ENCODE measurements at places on chromosomes 12 and 14.

GRCh38 chr12:49552425-49552824 lies 13.6 kb downstream of the KCNH3 start:
- DNase-seq: no peak

DNA sequence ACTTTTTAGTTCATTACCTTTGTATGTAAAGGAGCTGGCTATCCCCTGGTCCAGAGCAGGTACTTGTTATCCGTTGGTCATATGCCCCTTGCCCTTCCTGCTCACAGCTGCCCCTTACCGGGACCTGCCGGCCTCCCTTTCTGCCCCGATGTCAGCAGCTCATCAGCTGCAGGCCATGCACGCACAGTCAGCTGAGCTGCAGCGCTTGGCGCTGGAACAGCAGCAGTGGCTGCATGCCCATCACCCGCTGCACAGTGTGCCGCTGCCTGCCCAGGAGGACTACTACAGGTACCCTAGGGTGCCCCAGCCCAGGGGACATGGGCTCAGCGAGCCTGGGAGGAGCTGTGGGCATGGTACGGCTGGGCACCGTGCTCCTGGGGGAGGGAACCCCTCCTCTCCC lies 2.3 kb upstream of the RNU7-1 start:
- DNase-seq: no peak

- DNase-seq: no peak
Observed at GRCh38 chr12:2231956-2232355, 179.2 kb downstream of the CACNA1C start.

- no peak for DNase-seq
Observed at GRCh38 chr12:43540470-43540869, 11.5 kb downstream of the ADAMTS20 start.

- no peak for DNase-seq
Observed at GRCh38 chr12:25689996-25690501, 137.0 kb upstream of the LMNTD1 start.

- DNase-seq: no peak
Observed at GRCh38 chr12:93888964-93889363, 211.8 kb downstream of the CRADD start.

DNA sequence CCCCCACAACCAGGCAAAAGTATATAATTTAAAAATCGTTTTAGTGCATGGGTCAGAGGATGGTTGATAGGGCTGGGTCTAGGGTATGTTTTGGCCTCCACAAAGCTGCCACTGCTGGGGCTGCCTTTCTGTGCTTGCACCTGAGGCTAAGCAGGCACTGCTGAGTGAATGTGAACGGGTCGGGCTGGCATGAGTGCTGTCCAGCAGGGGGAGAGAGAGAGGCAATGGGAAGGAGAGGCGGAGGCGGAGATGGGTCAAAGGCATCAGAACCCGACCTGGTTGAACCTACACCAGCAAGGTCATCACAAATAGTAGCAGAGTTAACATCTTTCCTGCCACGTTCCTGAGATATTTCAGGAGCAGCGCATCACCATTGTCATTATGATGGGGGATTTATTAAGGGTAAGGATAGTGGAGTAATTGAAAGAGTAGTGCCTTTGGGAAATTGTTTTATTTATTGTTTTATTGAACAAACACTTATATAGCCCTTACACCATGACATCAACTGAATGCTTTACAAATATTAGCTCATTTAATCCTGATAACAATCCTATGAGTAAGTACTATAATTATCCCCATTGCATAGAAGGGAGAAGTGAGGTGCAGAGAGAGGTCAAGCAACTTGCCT lies 5.8 kb upstream of the NRXN3 start:
- no peak for DNase-seq

DNA sequence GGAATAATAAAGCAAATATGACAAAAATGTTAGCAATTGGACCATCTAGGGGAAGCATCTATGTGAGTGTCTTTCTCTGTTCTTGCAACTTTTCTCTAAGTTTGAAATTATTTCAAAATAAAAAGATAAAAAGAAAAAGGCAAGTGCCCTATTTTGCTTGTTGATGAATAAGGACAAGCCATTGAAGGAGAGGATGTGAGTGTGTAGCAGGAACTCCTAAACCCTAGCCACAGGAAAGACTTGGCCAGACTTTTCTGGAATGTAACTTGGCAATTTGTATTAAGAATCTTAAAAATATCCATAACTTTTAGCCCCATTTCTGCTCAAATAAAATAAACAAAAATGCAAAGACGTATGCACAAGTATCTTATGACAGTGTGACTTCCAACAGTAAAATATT lies 279.4 kb downstream of the CACNA1C start:
- DNase-seq: no peak

DNA sequence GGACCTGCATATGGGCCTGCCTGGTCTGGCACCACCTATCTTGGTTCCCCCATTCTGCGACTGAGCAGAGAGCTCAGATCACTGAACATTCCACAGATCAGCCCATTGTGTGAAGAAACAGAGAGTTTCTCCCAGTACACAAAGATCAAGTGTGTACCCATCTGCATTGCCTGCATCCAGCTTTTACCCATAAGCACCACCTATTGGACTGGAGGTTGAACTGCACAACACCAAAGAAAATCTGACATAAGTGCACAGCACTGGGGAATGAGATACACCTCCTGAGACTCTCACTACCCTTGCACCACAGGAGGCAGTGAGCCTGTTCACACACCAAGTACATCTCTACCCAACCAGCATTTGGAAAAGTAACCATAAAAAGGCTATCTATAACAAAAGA lies 362.6 kb upstream of the CLEC14A start:
- no peak for DNase-seq

- no peak for DNase-seq
Observed at GRCh38 chr12:76190299-76190698, 105.8 kb upstream of the NAP1L1 start.

DNA sequence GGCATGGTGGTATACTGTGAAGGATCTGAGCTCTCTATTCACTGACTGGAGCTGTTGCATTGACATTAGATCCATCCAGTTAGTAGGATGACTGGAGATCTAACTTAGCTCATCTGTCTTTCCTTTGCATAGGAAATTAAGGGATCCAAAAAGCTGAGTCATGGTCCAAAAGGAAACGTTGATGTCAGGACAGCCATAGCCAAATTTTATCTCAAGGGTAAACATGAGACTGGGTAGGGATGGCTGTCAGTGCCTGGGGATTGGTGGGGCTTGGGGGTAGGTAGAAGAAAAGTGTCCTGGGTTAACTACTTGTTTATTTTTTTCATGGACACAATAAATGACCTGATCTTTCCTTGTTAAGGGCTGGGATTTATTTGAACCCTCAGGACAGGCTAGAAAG lies 4.6 kb downstream of the FAM177A1 start:
- no peak for DNase-seq
